ENCODE measurements at places on chromosomes 5 and 9.

DNA sequence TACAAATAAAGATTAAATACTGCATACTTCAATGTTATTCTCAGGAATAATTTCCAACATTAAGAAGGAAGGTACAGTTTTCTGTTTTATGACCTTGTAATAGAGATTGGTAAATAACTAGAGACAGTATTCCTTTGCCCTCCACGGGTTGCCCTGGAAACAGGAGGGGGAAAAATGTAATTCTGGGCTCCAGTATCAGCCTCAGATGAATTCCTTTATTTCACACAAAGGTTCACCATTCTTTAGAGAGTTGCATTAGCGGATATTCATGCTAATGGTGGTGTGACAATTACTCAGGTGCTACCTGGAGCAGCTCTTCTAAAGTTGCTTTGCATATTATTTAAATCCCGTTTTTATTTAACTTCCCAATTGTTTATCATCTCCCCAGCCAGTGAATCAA, 42.6 kb downstream of the CETN3 start:
- DNase-seq = no peak

- DNase-seq = no peak
These were observed 22.2 kb upstream of the GLDC start for GRCh38 chr9:6667633-6668280.

- DNase-seq = no peak
These were observed 209.5 kb downstream of the FANCC start for GRCh38 chr9:95107976-95108375.

- no peak for DNase-seq
These were observed 25.5 kb upstream of the KCNIP1 start for GRCh38 chr5:170478306-170478705.

DNA sequence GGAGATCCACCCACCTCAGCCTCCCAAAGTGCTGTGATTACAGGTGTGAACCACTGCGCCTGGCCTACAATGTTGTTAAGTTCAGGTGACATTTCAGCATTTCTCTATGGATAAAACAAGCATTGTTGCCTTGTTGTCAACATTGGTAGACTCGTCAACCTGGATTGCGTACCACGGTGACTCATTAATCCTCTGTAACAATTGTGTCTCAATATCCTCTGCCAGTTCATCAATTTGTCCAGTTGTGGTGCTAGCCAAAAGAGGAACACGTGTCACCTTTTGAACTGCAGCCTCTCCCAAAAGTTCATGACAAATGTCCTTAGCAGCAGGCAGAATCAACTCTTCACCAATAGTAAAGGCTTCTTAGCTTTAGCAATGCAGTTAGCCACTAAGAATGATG, 46.3 kb upstream of the LARP1 start:
- DNase-seq = no peak

GRCh38 chr9:108475813-108476212, 380.0 kb downstream of the ACTL7B start:
- no peak for DNase-seq

DNA sequence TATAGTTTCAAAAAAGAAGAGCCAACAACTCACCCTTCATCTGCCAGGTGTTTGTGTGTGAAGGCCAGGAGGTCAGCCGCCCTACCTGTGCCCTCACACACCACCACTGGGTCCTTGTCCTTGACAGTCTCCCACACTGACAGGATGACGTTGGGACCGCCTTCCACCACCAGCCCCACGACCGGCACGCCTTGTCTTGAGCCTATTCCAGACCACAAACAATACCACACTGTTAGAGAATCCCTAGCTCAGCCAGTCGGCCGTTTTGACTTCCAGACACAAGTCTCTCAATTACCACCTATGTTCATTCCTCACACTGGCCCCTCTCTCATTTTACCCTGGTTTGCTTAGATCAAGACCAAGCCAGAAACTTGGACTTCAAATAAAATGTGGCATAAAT, 66.1 kb downstream of the TRPM6 start:
- no peak for DNase-seq

GRCh38 chr9:126880226-126880946, 19.9 kb downstream of the ZBTB34 start:
- DNase-seq = no peak

- DNase-seq = no peak
These were observed 80.3 kb upstream of the SARDH start for GRCh38 chr9:133818444-133818843.

GRCh38 chr5:152331006-152331405, 74.1 kb downstream of the NMUR2 start:
- no peak for DNase-seq

DNA sequence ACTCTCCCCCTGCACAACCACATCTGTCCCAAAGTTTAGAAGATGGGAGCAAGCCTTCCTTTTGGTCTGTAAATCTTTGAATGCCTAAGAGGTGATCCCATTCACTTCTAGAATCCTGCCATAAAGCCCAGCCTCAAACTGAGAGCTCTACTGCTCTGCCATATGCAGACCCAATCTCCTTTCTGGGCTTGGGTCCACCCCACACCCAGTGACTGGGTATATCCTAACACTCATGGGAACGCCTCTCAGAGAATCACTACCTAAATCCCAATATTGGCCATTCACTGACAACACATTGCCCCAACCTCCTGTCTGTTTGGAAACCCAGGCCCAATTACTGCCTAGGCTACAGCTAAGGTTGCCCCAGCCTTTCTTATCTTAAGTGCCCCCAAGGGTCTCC, 90.7 kb downstream of the MAMDC2 start:
- no peak for DNase-seq

- DNase-seq = no peak
These were observed 78.5 kb downstream of the SH3TC2 start for GRCh38 chr5:148984345-148984744.

GRCh38 chr5:81234299-81234698, 1.2 kb downstream of the CKMT2 start:
- no peak for DNase-seq

All from stimulated activated CD8-positive, alpha-beta memory T cell treated with anti-CD3 and anti-CD28 coated beads, Interleukin-4, amount 100 ng/mL, for 4 hours (primary cell).